ENCODE measurements at places on chromosomes 3 and 15. TPM values are rescaled to one million over a fixed set of nuclear protein-coding genes. Genes with fewer than 3 reads are reported as not detected.

Gene SLC12A1
- polyA plus RNA-seq, result not detected

Gene KIF7
- polyA plus RNA-seq, result 0.78 TPM

Gene FRMD4B
- polyA plus RNA-seq, result 8.1 TPM

Gene RAB7A
- 173 TPM for polyA plus RNA-seq

Gene PSMA4
- polyA plus RNA-seq, result 159 TPM

Gene CNTN3
- 0.41 TPM for polyA plus RNA-seq

Gene CCR9
- polyA plus RNA-seq, result 0.05 TPM

Gene ZNF662
- 3.3 TPM for polyA plus RNA-seq

Gene ACTC1
- polyA plus RNA-seq, result 0.32 TPM

Gene PCBP4
- polyA plus RNA-seq, result 11.7 TPM
